ENCODE measurements at places on chromosomes 5 and 9.

DNA sequence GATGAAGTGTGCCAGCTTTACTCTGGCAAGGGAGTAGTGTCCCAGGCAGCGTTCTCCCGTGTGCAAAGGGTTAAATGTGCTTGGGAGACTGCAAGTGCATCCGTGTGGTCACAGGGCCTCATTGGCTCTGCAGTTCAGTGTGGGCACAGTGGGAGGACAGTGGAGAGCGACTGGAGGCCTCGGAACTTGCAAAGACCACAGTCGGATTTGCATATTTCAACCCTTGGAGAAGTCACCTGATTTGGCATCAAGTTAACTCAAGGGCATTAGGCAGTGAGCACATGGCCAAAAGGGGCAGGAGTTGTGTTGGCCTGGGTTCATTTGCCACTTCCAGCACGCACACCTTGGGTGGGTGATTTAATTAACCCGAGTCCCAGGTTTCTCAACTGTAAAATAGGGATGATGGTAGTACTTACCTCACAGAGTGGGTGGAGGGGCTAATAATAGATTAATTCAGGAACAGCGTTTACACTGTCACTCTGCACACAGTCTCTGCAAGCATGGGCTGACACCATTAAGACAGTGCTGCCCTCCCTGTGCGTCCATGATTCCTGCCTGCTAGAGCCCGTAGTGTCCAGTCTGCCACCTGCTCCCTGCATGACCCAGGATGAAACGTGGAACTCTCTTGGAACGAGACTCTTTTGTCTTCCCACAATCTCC, 22.7 kb downstream of the JADE2 start:
- DNase-seq = no peak

DNA sequence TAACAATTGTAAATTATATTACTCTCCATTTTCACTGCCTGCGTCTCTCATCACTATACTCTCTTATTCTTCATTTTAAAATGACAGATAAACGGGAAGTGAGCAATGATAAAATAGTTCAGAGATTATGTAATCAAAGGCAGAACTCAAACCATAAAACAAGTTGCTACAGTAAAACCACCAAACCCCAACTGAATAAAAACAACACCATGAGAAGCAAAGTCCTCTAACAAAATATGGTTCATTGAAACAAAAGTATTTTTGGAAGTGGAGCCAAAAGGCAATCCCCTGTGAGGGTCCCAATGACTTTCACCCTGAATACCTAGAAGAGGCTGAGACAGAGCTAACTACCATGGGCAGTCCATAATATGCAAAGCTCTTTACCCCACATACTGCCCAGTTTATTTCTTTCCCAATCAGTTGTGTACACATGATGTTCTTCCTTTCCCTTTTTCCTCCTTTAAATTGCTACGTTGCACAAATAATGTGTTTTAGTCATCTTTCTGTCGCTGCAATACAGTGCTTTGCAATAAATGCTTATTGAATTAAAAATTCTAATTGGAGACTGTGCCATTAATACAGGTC, 64.0 kb upstream of the PTGER4 start:
- DNase-seq = no peak

GRCh38 chr5:131945551-131946168, at the start of gene MEIKIN:
MEIKIN (minus strand) TSS chr5:131945663; CDS start chr5:131945505, 158 bp downstream.
- no peak for DNase-seq

GRCh38 chr5:83321483-83322055, 150.0 kb upstream of the VCAN start:
- no peak for DNase-seq

GRCh38 chr5:109467058-109467457, 57.3 kb upstream of the PJA2 start:
- no peak for DNase-seq

DNA sequence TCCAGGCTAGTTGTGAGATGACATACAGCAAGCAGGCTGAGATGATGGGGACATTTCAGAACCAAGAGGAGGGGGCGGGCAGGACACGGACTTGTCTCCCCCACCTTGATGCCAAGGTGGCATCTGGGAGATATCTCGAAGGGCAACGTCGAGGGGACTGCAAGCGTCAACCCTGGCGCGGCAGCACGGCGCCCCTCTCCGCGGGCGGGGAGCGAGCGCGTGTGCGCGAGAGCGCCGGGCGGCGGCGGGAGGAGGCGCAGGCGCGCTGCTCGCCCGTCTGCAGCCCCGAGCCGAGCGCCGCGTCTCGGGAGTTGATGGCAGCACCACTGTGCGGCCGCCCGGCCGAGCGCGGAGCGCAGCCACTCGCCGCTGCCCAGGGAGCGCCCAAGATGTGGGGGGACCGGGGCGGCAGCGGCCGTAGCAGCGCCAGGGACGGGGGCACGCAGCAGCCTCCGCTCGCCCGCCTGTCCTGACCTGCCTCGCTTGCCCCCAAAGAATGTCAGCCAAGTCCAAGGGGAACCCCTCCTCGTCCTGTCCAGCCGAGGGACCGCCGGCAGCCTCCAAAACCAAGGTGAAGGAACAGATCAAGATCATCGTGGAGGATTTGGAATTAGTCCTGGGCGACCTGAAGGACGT, at the start of gene PRR16:
PRR16 (plus strand) TSS at position 310 of the 636 bp plus-strand sequence.
- DNase-seq = no peak

DNA sequence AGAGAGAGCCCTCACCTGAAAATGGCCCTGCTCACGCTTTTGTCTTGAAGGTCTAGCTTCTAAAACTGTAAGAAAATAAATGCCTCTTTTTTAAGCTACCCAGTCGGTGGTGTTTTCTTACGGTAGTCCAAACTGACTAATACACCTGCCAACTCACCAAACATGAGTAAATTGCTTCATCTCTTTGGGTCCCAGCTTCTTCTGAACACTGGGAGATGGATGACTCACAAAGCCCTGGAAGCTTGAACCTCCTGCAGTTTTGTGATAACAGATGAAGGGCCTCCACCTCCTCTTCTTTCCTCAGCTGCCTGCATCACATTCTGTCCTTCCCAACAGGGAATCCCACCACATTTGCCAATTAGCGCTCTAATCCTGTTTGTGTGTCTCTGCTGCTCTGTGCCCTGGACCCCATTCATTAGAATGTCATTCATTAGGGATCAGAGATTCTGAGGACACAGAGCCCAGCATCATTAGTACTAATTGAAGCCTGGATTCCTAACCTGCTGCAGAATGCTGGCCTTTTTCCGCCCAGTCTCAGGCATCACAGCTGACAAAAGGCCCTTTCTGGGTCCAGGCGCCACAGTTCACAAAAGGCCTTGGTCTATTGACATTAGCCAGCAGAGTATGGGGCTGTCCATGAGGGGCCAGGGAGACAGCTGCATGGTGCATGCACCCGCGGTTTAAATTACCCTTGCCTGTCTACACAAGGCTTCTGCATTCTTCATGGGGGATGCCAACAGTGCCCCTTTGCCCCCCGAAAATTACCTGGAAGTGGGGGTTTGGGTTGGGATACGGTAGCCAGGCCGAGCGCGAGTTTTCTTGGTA, 349.3 kb downstream of the SEMA5A start:
- DNase-seq = no peak

DNA sequence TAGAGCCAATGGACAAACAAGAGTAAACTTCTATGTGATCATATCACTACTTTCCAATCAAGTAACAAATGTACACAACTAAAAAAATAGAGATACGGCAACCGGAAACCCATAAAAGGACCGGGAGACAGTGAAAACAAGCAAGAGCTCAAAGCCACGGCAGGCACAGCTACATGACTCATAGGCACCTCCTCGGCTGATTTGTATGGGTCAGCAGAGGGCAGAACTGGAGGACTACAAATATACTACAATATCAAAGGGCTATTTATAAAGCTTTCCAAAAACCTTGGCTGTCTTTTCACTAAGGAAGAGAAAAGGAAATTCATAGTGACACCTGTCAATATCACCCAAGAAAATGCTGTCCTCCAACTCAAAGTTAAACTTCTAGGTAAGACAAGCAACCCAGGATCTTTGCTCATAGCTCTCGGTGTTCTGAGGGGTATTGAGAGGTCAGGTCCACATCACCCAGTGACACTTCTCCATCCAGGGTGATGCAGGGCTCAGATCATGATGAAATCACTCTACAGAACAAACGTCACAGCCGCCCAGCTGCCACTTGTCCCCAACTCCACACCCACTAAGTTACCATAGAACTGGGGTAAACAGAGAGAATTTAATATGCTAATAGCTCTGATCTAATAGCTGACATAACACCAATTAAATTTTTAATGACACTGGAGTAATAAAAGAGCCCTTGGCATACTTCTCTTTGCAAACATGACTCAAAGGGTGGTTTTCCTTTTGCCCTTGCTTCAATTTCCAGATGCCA, 41.3 kb downstream of the PFDN1 start:
- no peak for DNase-seq

GRCh38 chr9:93143830-93144530, 9.9 kb upstream of the NINJ1 start:
- no peak for DNase-seq

- DNase-seq = no peak
Observed at GRCh38 chr5:73515232-73515631, 17.0 kb downstream of the BTF3 start.

DNA sequence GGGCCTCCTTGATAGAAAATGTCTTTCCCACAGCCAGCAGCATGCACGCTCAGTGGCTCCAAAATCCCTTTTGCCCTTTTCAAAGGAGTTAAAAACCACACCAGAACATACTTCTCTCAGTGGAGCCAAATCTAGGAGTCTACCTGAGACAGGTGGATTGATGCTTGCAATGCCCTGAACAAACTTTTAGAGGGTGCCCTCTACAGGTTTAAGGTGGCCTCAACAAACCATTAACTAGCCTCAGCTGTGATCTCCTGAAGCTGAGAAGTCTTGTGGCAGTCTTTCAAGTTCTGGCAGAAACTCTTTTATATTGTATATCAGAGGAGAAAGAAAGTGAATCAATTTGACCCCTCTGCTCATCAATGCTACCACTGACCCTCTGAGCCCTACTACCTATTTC, 125.4 kb downstream of the MED27 start:
- no peak for DNase-seq

- DNase-seq = no peak
Observed at GRCh38 chr9:126599047-126599650, 14.6 kb upstream of the LMX1B start.

- DNase-seq = no peak
Observed at GRCh38 chr5:77306531-77306930, 96.1 kb downstream of the PDE8B start.

GRCh38 chr9:37955781-37956422, 52.0 kb upstream of the SLC25A51 start:
- DNase-seq = no peak

DNA sequence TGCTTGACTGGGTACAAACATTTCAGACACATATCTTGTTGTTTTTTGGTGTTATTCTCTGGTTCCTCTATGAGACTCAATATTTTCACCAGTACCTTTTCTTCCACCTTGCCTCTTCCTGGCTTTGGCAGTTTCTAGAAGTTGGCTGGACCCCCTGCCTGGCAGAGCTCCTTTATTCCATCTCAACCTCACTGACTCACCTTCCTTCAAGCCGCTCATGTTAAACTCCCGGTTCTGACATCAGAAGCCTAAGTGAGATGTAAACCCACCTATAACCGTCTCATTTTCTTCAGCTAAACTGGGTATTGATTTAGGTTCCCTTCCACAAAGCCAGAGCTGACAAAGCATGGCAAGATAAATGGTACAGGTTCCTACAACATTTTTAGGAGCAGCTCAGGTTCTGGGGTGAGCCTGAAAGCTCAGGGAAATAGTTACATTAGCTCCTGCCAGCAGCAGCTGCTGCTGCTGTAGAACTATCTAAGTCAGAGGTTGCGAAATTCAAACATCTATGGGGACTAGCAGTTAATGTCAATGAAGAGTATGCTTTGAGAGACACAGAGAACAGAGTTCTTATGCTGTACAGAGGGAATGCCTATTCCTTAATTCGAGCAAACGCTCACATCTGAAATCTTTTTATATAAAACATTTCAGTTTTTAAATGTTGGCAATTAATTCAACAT, 197.1 kb upstream of the NR3C1 start:
- no peak for DNase-seq

GRCh38 chr5:139574641-139575312, 13.6 kb downstream of the UBE2D2 start:
- DNase-seq = no peak

- no peak for DNase-seq
Observed at GRCh38 chr9:19456426-19456825, 47.6 kb downstream of the ACER2 start.

- DNase-seq = no peak
Observed at GRCh38 chr9:117555964-117556629, 141.2 kb upstream of the ASTN2 start.

- DNase-seq = no peak
Observed at GRCh38 chr5:112533362-112533761, 114.3 kb upstream of the EPB41L4A start.

DNA sequence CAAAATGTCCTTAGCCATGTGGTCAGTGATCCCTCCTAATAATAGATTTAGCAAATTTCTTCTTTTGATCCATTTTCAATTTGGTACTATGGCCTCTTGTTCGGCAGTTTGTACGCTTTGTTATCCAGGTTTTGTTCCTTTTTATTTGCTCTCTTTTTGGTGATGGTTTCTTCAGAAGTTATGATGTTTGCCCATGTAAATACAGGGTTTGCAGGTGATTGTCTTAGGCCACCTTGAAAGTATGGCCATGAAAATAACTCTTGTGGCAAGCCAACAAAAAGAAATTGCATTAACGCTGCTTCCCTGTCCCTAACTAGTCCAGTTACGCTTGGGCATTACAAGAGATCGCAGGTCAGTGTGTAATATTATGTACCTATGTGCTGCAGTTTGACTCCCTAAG, 8.6 kb downstream of the GPR151 start:
- no peak for DNase-seq

- no peak for DNase-seq
Observed at GRCh38 chr9:111870774-111871498, 25.7 kb upstream of the UGCG start.

- no peak for DNase-seq
Observed at GRCh38 chr5:1526190-1526631, 2.5 kb upstream of the LPCAT1 start.

DNA sequence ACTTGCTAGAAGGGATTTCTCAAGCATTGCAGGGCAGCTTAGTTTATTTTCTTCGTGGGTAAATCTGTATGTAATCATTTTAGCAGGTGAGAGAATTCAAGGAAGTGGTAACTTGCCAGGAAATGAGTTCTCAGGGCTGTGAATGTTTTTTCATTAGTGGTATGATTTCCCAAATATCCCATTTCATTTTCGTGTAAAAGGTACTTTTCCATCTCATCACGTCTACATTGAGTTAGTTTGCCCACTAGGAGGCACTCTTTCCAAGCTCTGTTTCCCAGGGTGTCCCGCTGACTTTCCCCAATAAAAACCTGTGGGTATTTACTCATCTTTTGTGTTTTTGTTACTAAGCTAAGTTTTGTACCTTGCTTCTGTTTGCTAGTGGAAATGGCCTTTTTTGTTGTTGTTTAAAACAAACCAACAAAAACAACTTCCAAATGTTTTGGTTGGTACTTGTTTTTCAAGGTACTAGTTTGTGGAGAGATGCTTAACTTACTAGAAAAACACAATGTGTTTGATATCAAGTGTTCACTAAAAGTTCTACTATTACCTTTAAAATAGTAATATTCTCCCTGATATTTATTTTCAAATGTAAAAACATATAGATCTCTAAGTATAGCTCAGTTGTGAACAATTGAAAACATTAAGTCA, 373.6 kb downstream of the ADGRV1 start:
- no peak for DNase-seq

DNA sequence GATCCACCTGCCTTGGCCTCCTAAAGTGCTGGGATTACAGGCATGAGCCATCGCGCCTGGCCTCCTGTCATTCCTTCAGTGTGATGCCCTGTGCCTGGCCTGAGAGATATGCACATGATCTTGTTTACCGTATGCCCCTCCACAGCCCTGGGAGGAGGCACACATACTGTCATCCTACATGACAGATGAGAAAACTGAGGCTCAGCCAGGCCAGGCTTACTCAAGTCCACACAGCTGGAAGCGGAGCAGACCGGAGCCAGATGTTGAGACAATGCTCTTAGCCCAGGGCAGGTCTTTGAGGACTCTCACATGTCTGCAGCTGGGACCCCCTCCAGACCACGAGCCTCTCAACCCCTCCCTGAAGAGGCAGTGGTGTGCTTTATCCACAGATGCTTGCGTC, 38.7 kb upstream of the SH3PXD2B start:
- DNase-seq = no peak

Data from stimulated activated CD8-positive, alpha-beta memory T cell treated with anti-CD3 and anti-CD28 coated beads, Interleukin-4, amount 100 ng/mL, for 1 hour (primary cell).